ENCODE measurements at places on chromosomes 13 and 19. TPM values are rescaled to one million over a fixed set of nuclear protein-coding genes. Genes with fewer than 3 reads are reported as not detected.

DNA sequence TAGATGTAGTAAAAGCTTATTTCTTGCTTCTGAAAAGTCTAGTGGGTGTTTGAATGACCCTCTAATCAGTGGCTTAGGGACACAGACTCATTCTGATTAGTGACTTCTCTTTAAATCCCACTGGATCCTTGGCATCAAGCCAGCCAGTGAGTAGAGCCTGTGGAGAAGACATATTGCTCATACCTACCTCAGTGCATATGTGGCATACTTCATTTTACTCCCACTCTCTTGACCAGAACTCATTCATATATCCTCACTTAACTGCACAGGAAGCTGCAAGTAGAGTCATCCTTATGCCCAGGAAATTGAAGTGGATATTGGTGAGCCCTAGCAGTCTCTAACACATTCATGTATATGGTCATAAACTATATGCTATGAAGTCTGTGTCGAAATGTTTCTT lies 148.3 kb downstream of the PDS5B start:
- DNase-seq: no peak

Gene ZNF578
- total RNA-seq: 0.68 TPM

DNA sequence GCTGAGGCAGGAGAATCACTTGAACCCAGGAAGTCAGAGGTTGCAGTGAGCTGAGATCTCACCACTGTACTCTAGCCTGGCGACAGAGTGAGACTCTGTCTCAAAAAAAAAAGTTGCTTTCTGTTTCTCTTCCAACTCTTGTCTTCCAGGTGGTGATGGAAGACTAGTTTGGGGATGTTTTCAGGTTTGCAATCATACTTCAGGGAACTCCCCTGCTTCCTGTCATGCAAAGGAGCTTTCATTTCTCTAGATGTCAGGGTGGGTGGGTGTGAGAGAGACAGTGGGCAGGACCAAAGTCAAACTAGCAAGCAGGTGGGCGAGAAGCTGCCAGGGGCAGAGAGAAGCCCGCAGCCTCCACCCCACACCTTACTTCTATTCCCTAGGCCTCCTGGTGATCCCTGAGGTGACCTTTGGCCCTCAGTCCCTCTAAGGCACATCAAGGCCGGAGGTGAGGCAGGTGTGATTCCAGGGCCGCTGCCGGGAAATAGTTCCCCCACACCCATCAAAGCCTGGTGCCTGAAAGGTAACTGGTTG lies 25.7 kb downstream of the CCNE1 start:
- no peak for DNase-seq

DNA sequence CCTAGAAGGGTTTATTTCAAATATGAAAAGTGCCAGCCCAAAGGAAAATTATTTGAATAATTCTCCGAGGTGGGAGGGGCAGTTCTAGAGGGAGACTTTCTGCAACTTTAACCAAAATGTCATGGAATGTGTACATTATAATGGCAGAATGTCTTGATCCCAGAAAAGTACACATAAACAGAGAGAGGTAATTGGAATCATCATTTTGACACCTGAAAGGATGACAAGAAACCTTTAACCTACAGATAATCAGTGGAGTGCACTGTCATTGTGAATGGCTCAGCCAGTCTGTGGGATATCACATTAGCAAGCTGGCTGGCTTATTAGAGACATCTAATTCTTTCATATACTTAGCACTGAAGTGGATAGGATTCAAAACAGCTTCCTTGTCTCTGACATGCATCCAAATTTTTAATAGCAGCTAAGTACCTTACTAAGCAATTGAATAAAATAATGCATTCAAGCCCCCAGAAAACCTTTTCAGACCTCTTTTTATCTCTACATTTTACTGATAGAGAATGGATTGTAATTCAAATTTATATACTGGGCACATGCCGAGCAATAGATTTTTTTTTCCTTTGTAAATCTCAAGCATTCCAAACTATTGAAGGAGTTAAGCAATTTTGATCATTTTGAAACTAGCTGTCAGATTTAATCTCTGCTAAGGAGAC lies 468.6 kb downstream of the COG6 start:
- no peak for DNase-seq

DNA sequence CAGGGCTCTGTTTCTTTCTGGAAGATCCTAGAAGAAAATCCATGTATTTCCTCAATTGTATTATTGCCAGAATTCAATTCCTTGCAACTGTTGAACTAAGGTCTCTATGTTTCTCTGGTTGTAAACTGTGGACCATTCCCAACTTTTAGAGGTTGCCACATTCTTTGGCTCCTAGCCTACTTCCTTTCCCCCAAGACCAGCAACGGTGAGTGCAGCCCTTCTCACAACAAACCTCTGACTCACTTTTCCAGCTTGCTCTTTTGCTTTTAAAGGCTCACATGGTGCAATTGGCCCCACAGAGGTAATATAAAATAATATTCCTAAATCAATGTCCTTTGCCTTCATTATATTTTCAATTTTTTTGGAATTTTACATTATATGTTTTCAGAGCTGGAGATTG lies 371.3 kb downstream of the SLITRK5 start:
- no peak for DNase-seq

Gene KLK14
- 5.3 TPM for total RNA-seq

DNA sequence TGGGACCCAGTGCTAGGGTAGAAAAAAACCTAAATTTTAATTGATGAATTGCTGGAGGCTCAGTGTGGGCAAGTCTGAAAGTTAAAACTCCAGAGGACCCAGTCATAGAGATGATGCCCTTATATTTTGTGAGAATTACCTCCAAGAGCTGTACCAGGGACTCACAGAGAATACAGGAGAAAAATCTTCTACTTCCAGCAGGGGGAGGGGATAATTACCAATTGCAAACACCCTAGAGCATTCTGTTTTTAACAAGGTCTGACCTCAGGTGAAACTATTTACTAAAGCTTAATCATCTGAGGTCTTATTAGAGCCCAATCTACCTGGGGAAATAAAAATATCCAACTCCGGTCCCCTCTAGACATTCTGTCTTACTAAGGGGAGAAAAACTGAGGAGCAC lies 994.7 kb upstream of the MIR17HG start:
- no peak for DNase-seq

DNA sequence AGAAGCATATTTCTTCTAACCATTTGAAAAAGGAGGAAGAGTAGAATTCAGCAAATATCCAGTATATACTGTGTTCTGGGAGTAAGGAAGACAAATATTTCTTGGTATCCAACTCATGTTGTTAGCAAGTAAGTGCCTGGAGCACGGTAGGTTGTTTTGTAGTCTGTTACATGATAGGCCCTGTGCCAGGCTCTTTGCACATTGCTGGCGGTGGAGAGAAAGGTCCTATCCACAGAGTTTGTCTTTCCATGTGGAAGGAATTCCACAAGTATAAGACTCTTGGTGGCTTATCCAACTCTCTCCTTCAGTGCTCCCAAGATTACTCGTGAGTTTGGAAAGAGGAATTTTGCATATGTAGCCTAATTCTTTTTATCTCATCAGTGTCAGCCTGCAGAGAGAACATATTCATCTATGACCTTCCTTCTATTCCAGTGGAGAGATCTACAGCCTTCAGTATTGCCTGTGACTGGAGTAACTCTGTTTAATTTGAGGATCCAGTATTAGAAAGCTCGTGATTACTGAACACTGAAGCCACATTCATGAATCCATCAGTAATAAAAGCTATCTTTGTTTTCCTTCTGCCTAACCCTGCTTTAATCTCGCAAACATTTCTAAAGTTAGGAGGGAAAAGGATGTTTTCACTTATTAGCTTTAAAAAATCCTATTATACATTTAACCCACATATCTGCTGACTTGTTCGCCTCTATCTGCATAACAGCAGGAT lies 183.9 kb upstream of the CSNK1A1L start:
- no peak for DNase-seq

DNA sequence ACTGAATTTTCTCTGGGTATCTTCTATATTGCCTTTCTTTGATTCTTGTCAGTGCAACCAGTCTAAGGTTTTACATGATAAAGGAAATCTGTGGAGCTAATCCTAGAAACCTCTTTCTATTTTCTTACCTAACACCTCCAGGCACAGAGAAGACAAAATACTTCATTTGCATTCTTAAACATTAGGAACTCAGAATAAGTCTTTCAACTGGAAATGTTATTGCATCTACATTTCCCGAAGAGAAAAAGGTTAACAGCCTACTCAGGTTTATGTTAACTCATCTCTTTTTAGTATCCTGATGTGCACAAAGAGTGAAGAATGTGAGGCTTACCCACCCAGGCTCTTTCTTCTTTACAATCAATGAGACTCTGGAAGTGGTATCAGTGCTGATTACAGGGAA lies 106.7 kb downstream of the PCCA start:
- no peak for DNase-seq

- no peak for DNase-seq
Observed at GRCh38 chr13:40595693-40596092, 70.7 kb downstream of the FOXO1 start.

GRCh38 chr19:14035706-14036105 lies 4.1 kb downstream of the IL27RA start:
- DNase-seq: no peak

All from prostate gland (tissue), 2 donors.